CD4-positive, alpha-beta T cell treated with Interleukin-15 for 4 hours (primary cell): ENCODE measurements at places on chromosomes 11 and 22.
A peak's percentile ranks its signal among the peaks of the same experiment; 100 is the strongest.

DNA sequence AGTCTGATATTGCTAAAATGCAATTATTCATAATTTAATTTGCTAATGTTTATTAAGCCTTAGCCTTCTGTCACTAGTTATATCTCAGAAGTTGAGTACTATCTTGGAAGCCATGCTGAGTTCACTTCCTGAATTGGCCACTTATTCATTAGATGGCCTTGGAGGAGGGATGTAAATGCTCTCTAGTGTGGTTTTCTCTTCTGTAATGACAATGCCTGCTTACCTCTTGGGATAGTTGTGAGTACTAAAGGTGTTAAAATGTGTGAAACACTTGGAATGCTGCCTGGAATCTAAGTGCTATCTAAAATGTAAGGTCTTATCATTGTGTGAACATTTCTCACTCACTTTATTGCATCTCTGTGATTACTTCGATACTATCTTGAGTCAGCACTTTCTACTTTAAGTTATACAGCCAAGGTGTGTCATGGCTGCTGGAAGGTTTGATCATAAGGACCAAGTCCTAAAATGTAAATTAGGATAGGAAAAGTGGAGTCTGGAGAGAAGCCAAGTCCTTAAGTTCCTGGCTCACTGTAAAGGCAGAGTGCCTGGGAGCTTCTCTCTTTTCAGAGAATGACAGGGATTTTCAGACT, 12.4 kb downstream of the GLYATL2 start:
- no peak for DNase-seq

DNA sequence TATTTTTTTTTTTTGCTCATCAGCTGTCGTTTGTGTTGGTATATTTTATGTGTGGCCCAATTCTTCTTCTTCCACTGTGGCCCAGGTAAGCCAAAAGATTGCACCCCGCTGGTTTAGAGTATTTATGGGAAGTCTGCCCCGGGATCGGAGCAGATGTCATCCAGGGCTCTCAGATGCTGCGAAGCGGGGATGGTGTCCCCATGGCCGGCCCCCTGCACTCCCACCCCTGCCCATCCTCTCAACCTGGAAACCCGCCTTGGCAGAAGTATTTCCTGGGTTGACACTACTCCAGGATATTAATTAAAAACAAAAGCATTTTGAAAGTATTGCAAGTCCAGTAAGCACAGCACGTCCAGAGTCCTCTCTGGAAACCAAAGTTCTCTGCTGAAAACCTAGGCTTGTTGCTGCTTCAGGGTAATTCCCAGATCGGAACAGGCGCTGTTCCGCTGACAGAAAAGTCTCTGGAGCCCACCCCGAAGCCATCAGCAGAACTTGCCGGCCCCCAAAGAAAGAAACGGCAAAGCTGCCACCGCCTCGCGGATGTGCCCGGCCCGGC, 833 bp downstream of the SCUBE2 start:
- no peak for DNase-seq

- no peak for DNase-seq
Observed at GRCh38 chr11:77244277-77245027, 57.0 kb downstream of the GDPD4 start.

DNA sequence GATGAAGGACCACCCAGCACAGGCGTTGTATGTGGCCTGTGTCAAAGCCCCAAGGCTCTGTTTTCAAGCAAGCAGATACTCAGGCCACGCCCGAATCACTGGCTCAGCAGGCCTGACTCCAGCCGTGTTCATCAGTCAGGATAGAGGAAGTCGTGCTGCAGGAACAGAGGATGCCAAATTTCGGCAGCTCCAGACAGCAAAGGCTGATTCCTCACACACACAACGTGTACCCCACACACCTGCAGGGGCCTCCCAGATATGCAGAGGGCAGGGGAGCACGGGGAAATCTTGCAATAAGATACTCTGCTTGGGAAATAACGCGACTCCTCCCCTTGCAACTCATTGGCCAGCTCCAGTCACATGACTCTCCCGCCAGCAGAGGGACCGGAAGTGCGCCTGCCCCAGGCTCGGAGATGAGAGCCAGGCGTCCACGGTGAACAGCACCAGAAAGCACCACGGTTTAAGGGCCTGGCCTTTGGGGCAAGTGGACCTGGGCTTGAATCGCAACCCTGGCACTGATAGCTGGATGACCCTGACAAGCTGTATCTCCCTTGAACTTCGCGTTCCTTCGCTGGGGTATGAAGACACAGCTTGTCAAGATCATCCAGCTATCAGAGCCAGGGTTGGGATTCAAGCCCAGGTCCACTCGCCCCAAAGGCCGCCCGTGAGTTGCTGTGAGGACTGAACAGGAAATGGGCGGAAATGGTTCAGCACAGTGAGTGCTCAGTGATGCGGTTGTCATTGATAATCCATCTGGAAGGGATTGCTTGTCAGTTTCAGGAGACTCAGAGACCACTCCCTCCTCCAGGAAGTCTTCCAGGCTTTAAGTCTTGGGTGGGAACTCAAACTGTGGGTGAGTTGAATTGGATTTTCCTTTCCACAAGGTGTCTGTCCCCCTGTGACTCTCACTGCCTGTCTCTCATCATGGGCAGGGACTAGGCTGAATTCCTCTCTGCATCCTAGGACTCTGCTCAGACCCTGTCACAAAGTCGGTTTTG, 88.5 kb downstream of the MYEOV start:
- DNase-seq, result peak; percentile 9

DNA sequence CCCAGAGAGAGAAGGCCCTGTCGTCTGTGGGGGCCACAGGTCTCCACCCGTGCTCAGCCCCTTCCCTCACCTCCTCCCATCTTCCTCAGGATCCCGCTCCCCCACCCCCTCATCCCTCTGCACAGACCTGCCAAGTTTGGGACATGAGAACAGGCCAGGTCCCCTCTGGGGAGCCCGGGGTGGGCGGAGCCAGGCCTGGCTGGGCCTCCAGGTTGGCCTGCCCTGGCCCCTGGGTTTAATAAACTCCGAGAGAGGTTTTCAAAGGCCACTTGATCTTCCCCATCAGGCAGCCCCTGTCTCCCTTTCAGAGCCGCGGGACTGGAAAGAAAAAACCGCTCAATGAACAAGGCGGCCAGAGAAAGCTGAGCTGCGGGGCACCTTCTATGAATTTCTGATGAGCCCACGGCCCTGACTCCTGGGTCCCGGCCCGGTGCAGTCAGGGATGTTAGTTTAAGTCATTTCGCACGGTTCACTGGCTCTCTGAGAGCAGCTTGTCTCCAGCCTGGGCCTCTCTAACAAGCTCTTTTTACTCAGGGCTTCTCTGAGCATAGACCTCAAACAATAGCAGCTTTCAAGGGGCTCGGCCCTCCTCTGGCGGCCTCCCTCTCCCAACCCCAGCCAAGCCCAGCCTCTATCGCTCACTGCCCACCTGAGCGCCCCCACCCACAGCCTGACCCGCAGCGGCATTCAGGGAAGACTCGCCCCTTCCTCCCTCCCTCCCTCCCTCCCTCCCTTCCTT, 64.8 kb downstream of the RPUSD4 start:
- no peak for DNase-seq

DNA sequence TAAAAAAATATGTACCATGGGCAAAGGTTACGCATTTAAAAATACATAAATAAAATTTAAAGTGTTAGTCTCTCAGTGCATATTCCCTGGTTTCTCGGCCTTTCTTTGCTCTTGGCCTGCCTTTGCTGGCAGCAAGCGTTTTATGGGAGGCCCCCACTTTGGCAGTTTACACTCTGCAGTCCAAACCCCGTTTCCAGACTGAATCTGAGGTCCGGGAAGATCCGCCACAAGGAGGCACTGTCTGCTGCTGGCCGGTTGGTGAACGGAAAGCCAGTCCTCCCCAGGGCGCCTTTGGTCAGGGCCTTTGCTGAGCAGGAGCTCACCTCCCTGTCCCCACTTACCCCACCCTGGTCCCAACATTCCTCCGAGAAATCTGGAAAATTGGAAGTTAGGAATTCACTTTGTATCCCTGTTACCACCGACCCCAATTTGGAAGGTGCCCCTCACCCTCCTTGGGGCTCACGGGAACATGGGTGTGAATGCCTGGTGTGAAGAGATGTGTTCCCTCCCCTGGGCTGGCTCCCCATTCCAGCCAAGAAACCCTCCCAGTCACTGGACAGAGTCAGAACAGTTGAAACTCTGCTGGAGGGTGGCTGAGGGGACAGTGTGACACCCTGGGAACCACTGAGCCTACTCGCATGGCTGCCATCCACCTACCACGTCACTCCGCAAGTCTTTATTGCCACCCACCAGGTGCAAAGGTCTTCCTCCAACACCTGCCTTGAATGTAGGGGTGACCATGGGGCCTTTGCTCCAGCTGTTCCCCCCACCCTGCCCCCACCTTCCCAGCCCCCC, 9.4 kb upstream of the SF1 start:
- DNase-seq, result peak; percentile 64

DNA sequence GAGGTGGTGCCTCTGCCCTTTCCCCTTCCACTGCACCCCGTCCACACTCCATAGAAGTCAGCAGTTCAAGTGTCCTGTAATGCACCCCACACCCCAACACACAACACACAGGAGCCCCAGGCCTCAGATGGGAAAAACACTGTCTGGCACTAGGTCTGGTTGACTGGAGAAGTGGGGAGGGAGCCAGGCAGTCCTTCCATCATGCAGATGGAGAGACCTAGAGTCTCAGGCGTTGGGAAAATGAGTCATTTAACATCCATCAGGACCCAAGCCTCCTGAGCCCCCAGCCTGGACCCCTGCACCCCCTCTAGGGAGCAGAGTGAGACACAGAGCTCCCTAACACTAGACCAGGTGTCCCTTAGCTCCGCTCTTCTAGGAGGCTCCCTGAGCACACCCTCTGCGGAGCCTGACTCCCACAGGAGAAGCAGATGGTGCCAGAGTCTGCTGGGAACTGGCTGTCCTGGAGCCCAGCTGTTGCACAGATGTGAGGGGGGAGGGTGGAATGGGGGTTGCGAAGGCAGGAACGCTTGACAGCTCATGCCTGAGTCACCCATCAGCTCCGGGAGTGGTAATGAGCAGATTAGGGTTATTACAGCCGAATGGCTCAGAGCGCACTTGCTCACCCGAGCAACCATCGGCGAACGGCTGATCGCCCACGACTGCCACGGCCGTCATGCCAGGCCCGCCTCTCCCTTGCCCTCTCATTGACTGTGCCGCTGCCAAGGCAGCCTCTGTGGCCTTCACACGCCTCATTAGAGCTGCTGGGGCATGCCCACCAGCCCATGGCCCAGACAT, 22.1 kb upstream of the SYT7 start:
- DNase-seq, result no peak

DNA sequence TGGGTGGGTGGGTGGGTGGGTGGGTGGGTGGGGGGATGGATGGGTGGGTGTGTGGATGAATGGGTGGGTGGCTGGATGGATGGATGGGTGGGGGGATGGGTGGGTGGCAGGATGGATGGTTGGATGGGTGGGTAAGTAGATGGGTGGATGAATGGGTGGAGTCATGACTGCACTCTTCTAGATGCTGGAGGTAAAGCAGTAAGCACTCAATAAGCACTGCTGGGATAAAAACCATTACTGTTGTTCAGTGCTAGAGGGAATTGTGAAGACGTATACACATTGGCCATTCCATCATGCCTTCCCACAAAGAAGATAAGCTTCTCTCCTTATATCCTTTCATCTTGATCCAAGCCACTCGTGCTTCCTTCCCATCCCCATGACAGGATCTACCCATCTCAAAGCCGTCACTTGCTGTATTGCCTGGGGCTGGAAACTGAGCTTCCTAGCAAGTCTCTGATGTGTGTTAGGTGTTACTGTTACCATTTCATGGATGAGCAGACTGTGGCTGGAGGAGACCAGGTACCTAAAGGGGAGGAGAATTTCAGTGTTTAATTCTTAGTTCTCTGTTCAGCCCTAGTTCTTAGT, 74.8 kb downstream of the MICAL2 start:
- DNase-seq, result no peak

DNA sequence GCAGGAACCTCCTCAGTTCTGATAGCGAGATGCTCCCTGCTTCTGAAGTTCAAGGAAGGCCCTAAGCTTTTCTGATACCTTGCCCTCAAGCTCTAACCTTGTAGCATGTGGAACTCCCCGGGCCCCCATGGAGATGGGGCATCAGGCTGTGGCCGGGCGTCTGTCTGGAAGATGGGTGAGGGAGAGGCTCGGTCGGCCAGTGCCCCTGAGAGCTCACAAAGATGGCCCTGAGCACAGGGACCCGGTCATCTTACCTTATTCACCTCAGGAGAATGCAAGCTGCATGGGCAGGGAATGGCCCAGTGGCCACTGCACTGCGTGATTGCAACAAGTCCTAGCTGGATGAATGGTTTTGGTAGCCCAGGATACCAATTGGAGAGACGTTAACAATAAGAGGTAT, 830.3 kb downstream of the TBC1D22A start:
- DNase-seq, result no peak

DNA sequence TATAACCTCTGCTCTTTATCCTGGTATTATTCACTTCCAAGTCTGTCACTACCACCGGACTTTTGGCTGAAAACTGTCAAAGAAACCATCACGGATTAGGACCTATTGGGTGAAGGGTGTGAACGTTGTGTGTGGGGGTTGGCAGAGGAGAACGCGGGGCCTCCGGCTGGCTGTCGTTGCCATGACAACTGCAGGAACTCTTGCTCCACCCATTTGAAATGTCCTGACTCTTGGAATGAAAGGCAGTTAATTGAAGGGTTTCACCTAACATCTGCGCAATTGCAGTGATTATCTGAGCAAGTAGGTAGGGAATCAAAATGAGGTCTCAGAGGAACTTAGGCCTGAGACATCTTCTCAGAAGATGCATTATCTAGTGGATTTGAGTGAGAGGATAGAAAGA, 60.9 kb upstream of the CLMP start:
- no peak for DNase-seq

DNA sequence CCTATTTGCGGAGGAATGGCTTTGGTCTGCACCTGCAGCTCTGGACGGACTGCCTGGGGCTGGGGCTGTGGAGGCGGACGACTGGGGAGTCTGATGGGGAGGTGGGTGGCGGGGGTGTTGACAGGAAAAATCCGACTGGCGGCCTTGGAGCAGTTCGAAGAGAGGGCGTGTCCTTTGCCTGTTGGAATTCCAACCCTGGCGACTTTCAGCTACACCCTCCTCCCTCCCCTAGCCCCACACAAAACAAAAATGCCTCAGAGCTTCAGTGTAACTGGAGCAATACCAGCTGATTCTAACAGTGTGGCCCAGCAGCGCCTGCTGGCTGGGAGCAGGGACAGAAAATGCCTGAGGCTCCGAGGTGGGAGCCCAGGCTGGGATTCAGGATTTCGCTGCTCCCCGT, 85.4 kb downstream of the ATXN10 start:
- no peak for DNase-seq

DNA sequence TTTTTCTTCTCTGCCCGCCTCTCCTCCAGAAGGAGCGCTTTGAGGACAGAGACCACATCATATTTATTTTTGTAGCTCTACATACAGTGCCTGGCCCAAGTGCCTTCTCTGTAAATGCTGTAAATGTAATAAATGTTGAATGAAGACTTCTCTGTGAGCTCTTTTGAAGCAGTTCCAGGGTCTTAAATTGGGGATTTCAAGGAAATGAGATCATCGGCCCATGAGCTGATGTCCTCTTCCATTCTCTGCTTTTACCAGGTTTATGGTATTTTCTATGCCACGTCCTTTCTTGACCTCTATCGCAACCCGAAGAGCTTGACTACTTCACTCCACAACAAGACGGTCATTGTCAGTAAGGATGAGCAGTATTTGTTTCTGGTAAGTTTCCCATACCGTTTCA, 165.7 kb upstream of the SORL1-AS1 start:
- DNase-seq, result no peak
